ENCODE measurements at places on chromosomes 4 and X.

DNA sequence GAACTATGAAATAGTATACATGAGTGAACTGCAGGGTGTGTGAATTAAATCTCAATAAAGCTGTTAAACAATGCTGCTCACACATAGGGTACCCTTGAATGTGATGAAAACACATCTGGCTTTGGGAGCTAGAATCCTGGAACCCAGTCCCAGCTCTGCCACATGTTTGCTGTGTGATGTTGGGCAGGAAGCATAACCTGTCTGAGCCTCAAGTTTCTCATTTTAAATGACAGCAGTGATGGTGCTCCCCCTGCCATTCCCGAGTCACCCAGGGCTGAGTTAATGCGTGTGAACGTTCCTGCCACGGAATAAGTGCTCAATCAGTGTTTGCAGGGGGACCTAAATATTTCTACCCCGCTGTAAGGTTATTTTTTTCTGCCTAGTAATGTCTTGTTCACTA, 10.9 kb downstream of the EVC start:
- no peak for DNase-seq

- DNase-seq: peak; percentile 76
Observed at GRCh38 chrX:38561126-38561868, at the start of gene TSPAN7. Gene TSPAN7 (plus strand): TSS chrX:38561542. CDS start chrX:38561547, 5 bp downstream.

- no peak for DNase-seq
Observed at GRCh38 chr4:107392951-107393350, 327.1 kb downstream of the PAPSS1 start.

DNA sequence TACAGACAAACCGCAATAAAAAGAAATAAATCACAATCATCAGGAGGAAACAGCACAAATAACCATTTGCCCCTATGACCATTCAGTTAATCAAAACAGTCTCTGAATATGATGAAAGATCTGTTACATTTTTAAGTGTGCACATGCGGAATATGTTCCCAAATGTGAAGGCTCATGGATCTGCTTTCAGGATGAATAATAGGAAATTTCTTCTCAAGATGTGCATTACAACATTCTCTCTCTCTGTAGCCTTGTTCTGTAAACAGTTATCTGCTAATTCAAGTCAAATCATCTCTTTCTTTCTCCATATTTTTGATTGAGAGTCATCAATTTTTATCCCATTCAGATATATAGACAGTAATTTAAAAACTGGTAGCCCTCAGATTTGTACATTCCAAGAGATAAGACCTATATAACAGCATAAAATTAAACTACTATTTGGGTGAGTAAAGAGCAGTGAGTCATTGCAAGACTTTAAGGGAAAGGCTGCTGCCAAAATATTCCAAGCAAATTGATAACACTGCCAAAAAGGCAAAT, 433.9 kb upstream of the ATOH1 start:
- no peak for DNase-seq

GRCh38 chrX:132218100-132218812, 991 bp downstream of the RAP2C start:
- peak; percentile 73 for DNase-seq

DNA sequence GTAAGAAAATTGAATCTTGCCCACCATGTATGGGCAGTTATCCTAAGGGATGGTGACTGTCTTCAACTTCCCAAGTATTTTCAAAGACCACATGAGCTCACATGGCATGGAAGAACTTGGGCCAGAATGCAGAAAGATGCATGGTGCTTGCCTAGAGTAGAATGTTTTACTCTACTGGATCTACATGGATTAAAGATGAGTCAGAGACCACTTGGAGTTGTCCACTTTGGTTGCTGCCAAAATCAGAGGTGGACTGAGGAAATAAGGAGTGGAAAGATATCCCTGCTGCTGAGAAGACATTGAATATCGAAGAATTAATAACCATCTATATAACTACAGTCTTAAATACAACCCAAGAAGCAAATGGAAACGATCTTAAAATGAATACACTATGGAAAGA, 498.1 kb downstream of the NLGN4X start:
- no peak for DNase-seq

DNA sequence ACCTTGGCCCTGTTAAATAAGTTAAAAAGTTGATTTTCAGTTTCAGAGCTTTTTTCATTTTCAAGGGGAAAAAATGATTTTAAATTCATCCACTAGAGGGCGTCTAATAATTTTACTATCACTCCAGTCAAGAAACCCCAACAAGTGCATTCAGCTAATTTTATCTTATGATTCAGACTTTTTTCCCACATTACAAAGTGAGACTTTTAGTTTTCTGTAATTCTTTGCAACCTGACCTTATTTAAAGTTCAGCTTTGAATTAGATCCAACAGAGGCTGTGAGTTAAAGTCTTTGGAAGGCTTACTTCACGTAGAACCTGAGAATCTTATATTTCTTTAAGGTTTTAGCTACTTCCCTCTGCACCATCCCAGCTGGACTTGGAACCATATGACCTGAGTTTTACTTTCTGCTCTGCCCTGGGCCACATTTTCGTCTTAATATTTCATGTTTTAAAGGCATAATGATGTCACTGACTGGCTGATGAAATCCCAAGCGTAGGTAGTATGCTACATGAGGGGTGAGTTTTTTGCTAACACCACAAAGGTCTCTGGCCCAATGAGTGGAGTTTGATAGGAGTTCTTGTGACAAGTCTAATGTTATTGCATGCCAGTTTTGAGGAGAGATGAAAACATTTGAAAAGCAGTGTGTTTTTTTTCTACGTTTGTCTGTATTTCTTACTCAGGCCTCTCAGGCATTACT, 7.2 kb downstream of the GNRHR start:
- DNase-seq: no peak

- DNase-seq: no peak
Observed at GRCh38 chrX:30781711-30782444, 107.2 kb downstream of the TAB3 start.

- DNase-seq: no peak
Observed at GRCh38 chrX:53309837-53310236, 28.5 kb upstream of the IQSEC2 start.

- DNase-seq: no peak
Observed at GRCh38 chr4:4296283-4296846, 6.3 kb downstream of the ZBTB49 start.

DNA sequence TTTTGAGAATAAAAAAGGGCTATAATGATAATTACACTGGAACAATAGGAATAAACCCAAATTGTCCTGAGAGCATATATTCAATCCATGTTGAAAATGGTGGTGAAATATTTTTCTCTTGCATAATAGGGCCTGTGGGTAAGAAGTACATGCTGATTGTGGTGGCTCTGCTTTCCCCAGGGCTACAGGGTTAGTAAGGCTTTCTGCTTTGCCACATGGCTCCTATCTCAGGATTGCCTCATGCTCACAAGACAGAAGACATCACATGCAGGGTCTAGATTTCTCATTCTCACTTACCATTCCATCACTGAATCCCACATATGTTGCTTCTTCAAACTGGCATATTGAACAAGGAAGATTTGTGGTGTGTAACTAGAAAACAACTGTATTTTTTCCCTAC, 12.4 kb upstream of the VEGFC start:
- no peak for DNase-seq

GRCh38 chr4:15914291-15914690, 24.2 kb downstream of the FGFBP1 start:
- DNase-seq: no peak

GRCh38 chrX:74382613-74383012, 38.7 kb upstream of the SLC16A2 start:
- DNase-seq: peak; percentile 59

DNA sequence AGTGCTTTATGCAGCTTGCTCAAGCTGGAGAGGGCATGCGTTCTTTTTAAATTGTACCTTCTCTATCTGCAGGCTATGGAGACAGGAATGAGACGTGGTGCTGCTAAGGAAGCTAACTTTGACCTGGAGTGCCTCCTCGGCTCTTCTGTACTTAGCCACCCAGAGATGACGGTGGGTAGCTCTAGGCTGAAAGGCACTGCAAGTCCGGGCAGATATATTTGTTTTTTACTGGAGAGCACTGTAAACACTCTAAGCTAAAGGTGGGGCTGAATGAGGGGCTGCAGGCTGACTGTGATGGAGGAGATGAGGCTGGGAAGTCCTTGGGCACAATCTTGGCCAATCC, 12.1 kb downstream of the ELF4 start:
- no peak for DNase-seq

DNA sequence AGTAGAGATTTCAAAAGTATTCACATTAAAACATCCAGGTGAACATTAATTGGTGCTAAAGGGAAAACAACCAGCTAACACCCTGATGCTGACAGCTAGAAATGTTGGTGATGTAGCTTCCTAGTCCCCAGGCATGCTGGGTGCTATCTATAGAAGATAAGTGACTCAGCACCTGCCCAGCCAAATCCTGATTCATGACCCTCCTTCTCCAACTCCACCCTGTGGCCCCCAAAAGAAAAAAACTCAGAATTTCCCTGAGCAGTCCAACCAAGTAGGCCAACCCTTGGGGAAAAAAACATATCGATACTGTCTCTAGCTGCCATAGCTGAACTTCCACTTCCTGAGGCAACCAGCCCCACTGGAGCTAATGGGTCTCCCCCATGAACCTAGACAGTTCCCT, 197.6 kb upstream of the KLF3 start:
- no peak for DNase-seq

GRCh38 chrX:79165806-79166205, 21.3 kb downstream of the GPR174 start:
- no peak for DNase-seq

GRCh38 chr4:143443728-143444127, 69.8 kb upstream of the SMARCA5 start:
- no peak for DNase-seq

DNA sequence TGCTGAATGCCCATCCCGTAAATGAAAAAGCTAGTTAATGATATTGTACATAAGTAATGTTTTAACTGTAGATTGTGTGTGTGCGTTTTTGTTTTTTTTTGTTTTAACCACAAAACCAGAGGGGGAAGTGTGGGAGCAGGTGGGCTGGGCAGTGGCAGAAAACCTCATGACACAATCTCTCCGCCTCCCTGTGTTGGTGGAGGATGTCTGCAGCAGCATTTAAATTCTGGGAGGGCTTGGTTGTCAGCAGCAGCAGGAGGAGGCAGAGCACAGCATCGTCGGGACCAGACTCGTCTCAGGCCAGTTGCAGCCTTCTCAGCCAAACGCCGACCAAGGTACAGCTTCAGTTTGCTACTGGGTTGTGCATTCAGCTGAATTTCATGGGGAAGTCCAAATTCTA, at the start of gene SPP1:
SPP1 (plus strand) TSS at position 249 of the 400 bp plus-strand sequence. CDS start 1,182 bp downstream, outside the sequence.
- DNase-seq: no peak

GRCh38 chr4:162510115-162510514, 346.3 kb upstream of the FSTL5 start:
- no peak for DNase-seq

- peak; percentile 62 for DNase-seq
Observed at GRCh38 chr4:40227284-40227683, 30.5 kb downstream of the RHOH start.

- DNase-seq: no peak
Observed at GRCh38 chr4:188198982-188199792, 59.9 kb downstream of the TRIML1 start.

DNA sequence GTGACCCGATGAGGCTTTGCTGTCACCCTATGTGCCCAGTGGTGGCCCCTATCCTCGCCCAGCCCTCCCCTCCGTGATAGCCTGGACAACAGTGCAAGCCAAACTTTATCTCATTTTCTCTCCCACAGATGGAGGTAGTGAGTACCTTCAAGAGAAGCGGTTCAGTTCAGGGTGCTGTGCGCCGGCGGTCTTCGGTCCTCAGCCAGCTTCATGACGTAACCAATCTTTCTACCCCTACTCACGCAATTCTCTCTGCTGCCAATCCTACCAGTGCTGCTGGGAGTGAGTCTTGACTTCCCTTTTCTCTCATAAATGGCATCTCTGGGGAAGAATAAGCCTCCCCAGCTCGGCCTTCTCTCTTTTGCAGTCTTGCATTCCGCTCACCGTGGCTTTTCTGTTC, 29.5 kb downstream of the CCNQ start:
- DNase-seq: no peak

- DNase-seq: no peak
Observed at GRCh38 chr4:54929459-54929858, 195.9 kb downstream of the KDR start.

- DNase-seq: no peak
Observed at GRCh38 chr4:54999003-54999402, 126.4 kb downstream of the KDR start.

DNA sequence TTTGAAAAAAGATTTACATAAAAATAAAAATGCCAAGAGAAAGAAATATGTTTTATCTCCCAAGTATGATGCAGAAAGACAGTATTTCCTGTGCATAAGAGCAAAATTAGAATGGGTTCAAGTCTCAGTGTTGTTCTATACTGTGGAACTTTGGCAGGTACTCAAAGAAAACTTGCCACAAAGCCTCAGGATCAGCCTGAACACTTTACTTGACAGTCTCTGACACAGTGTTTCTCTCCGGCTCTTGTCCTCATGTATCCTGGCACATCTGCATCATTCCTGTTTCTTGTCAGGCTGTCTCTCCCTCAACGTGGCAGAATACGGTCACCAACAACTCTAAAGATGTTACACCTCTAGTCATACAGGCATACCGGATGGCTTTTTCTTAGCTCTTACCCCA, 273.7 kb downstream of the ARHGAP24 start:
- DNase-seq: no peak

DNA sequence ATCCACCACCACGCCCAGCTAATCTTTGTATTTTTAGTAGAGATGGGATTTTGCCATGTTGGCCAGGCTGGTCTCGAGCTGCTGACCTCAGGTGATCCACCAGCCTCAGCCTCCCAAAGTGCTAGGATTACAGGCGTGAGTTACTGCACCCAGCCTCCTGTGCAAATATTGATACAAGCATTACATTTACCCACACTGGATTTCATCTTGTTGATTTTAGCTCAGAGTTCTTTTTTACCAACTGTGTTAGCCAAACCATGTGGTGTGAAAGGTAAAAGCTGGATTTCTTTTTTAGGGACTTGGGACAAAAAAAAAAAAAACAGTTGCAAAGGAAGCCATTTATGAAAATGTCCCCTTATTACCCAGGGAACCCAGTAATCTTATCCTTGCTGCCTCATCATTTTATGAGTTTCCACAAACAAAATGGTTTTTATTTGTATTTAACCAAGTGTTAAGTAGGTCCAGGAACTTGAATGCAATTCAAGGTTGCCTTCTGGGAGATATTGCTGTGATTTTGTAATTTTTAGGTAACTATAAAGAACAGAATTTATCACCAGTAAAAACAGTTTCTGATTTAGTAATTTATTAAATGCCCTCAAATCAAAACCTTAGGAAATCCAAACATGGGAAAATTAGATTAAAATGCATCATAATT, 202.5 kb downstream of the PALLD start:
- DNase-seq: no peak

DNA sequence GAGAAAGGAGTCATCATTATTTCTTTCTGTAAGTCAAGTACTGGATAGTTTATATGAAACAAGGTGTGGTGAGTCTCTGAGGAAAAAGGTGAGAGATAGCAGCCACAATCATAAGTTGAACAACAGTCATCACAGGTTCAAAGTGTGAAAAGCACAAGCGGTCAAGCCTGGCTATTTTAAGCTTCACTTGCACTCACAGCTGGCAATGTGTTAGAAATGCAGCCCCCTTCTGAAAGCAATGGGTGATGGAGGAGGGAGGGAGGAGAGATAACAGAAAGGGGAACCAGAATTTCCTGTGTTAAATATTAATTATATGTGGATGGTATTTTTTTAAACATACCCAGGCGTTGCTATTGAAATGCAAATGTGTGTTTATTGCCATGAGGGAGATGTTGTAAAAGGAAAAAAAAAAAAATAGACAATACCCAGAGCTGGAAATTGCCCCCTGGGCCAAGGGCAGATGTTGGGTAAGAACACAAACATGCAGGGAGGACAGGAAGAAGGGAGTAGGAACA, 26.9 kb upstream of the BMP3 start:
- no peak for DNase-seq

- no peak for DNase-seq
Observed at GRCh38 chr4:153439831-153440230, 26.3 kb upstream of the TMEM131L start.

- peak; percentile 36 for DNase-seq
Observed at GRCh38 chrX:132622130-132622529, 133.3 kb upstream of the MBNL3 start.
